ENCODE measurements at places on chromosomes 6 and 20.

DNA sequence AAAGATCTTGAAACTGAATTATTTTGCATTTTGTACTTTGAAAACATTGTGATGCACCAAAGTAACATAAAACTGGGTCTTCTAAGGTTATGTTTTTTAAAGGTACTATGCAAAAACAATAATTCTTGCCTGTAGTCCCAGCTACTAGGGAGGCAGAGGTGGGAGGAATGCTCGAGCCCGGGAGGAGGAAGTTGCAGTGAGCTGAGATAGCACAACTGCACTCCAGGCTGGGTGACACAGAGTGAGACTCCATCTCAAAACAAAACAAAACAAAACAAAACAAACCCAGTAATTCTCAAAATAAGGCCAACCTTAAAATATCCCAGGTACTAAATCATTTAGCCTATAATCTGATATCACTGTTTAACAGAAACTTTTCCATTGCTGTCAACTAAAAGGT is 269.6 kb downstream of the KHDC1L start:
- no peak for DNase-seq

DNA sequence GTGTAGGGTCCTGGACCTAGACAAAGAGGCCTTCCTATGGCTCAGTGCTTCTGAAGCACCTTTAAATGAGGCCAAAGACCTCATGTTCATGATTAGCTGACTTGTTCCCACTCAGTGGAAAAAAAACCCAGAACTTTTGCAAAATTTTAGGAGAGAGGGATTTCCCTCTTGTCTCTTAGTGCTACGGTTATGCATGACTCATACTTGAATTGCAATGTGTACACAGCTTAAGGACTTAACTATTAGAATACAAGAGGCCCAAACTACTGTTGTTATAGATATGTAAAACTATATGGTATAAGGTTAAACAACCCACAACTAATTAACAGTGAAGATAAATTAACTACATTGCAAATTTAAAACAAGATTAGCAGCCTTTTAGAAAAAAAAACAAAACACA is 32.3 kb upstream of the HLA-A start:
- no peak for DNase-seq

- DNase-seq, result no peak
Measured at GRCh38 chr6:136501514-136501913, 48.7 kb downstream of the MAP7 start.

- DNase-seq, result no peak
Measured at GRCh38 chr6:161169696-161170095, 104.2 kb downstream of the AGPAT4 start.

- no peak for DNase-seq
Measured at GRCh38 chr20:41657655-41658054, 39.5 kb upstream of the CHD6 start.

DNA sequence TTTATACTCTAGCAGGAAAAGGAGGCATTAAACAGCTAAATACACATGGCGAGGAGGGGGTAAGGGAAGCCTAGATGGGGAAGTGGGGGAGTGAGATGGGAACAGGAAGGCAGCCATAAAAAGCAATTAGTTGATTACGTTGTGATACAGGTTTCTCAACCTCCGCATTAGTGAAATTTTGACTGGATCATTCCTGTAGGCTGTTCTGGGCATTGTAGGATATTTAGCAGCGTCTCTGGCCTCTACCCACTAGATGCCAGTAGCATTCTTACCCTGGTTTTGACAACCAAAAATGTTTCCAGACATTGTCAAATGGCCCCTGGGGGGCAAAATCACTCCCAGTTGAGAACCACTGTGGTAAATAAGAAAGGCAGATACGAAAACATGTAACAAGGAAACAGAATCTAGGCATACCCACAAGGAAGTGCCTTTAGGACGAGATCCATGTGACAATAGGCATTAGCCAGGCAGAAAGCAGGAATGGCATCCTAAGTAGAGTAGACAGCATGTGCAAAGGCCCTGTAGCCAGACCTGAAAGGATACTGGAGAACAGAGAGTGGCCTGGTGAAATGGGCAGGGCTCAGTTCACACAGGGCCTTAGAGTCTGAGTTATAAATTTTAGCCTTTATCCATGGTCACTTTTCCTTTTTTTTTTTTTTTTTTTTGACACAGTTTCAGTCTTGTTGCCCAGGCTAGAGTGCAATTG is 25.8 kb upstream of the PTPN1 start:
- DNase-seq, result no peak

DNA sequence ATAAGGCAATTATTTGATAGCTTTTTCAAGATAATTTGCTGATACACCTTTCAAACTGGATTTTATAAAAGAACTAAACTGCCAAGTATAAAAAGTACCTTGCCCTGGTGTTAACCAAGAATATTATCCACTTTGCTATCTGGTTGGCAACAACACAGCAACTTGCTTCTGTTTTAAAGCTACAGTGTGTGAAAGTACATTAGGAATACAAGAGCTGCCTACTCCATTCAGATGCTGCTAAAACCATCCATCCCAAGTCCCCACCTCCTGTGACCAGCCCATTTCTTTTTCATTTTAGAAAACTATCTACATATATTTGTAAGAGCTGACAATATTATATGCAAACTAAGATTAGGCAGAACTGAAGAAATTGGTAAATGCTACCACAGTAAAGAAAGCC is 12.8 kb downstream of the CLDN20 start:
- DNase-seq, result no peak

DNA sequence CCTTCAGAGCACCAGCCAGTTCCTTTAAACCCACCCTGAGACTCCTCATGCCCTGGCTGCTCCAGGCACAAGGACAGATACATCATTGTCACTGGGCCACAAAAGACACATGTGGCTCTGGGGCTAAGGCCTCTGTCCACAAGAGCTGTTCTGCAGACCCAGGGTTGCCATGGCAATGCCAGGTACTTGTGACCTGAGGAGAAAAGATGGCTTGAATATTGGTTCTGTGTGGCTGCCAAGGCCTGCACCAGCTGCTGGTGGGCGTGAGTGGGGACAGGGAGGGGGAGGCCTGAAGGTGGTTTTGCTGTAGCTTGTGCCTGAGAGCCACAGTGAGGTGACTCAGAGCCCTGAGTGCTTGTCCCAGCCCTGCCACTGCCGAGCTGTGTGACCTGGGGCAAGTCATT is 31.8 kb downstream of the SAYSD1 start:
- DNase-seq, result no peak

Data from CD8-positive, alpha-beta T cell (primary cell).